Mesangial cell (primary cell): ENCODE measurements at places on chromosomes 5 and 9. TPM values are rescaled to one million over a fixed set of nuclear protein-coding genes. Genes with fewer than 3 reads are reported as not detected.

IGFBPL1 gene
- 1.8 and 8.6 TPM in 2 replicates for total RNA-seq

FOXD4L3 gene
- not detected in 2 replicates for total RNA-seq

ZNF879 gene
- 0.49 and 2.4 TPM in 2 replicates for total RNA-seq

PCDHB10 gene
- 0.16 and 0.89 TPM in 2 replicates for total RNA-seq

IL4 gene
- total RNA-seq = not detected in 2 replicates

CDX1 gene
- 0.33 and 0.63 TPM in 2 replicates for total RNA-seq

SOHLH1 gene
- total RNA-seq = not detected in 2 replicates

LMBRD2 gene
- total RNA-seq = 2.9 and 3.3 TPM in 2 replicates

LNPEP gene
- total RNA-seq = 18.6 and 25.2 TPM in 2 replicates

KCNV2 gene
- total RNA-seq = not detected in 2 replicates

SLC34A1 gene
- total RNA-seq = not detected in 2 replicates

GGTA1 gene
- not detected in 2 replicates for total RNA-seq

PLPPR1 gene
- total RNA-seq = not detected in 2 replicates

GPR151 gene
- total RNA-seq = not detected in 2 replicates

SLC12A7 gene
- 14.7 and 39.0 TPM in 2 replicates for total RNA-seq

MARCOL gene
- total RNA-seq = not detected in 2 replicates

MUSK gene
- total RNA-seq = not detected in 2 replicates

IL3 gene
- not detected in 2 replicates for total RNA-seq

KCNIP1 gene
- 0.81 and 11.2 TPM in 2 replicates for total RNA-seq

STPG3 gene
- total RNA-seq = not detected in 2 replicates

WDR31 gene
- total RNA-seq = 0.16 and 1.8 TPM in 2 replicates

AJM1 gene
- 0.81 and 1.5 TPM in 2 replicates for total RNA-seq
